Tibial artery (tissue), 4 donors: ENCODE measurements at places on chromosomes 5 and 9.

DNA sequence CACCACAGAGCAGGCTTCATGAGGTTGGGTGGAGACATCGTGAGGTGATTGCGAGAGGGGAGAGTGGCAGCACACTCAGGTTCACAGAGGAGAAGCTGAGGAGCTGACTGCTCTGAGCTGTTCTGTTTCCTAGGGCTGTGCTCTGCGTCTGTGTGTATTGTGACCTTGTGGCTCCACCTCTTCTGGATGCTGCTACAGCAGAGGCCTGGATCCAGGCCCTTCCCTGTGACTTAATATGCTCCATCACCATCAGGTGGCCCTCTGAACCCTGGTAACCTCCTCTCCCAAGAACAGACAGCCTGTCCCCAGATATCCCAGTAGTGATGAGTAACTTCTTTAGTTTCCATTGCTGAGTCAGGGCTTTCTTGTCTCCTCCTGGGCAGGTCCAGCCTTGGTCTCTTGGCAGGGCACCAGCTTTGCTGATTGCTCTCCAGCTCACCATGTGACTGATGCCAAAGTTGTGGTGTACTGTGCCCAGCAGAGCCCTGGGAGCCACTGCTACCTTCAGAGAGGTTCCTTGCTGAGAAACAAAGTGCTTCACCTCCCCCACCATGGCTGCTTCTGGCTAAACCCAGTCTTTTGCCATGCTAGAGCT lies 212.8 kb upstream of the CHD1 start:
- H3K4me3 ChIP-seq: no peak overlapping the region
- no peak for DNase-seq
- no peaks in the 10 kb centered on the region for H3K36me3 ChIP-seq
- no peaks in the 10 kb centered on the region for H3K27me3 ChIP-seq
- H3K4me1 ChIP-seq: no peaks in the 10 kb centered on the region

DNA sequence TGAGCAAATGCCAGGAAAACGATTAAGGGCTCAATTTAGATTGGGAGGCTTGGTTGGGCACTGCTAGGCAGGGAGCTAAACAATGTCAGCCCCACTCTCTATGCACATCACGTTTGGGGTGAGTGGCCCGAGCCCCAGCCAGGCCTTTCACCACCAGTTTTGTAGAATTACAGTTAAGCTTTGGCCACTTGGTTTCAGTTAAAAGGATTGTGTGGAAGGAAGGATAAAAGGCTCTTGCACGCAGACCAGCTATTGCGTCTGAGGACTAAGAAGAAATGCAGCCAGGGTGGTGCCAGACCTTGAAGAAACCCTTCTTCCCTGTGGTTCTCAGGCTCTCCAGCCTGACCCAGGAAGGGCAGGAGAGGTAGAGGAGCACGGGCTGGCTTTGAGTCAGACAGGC lies 125.3 kb upstream of the SLC44A1 start:
- no peak overlapping the region for H3K27ac ChIP-seq
- no peaks in the 10 kb centered on the region for H3K36me3 ChIP-seq
- H3K4me3 ChIP-seq: no peak overlapping the region
- H3K27me3 ChIP-seq: no peaks in the 10 kb centered on the region
- H3K4me1 ChIP-seq: no peaks in the 10 kb centered on the region

- H3K4me3 ChIP-seq: no peak overlapping the region
- H3K27me3 ChIP-seq: no peaks in the 10 kb centered on the region
- no peak for DNase-seq
- H3K36me3 ChIP-seq: no peaks in the 10 kb centered on the region
Measured at GRCh38 chr5:151451626-151452520, 4.5 kb downstream of the SLC36A1 start.

GRCh38 chr5:30596495-30597064 lies 596.9 kb upstream of the CDH6 start:
- no peaks in the 10 kb centered on the region for H3K4me1 ChIP-seq
- no peaks in the 10 kb centered on the region for H3K36me3 ChIP-seq
- H3K4me3 ChIP-seq: no peak overlapping the region
- H3K27ac ChIP-seq: no peak overlapping the region
- H3K27me3 ChIP-seq: no peaks in the 10 kb centered on the region

DNA sequence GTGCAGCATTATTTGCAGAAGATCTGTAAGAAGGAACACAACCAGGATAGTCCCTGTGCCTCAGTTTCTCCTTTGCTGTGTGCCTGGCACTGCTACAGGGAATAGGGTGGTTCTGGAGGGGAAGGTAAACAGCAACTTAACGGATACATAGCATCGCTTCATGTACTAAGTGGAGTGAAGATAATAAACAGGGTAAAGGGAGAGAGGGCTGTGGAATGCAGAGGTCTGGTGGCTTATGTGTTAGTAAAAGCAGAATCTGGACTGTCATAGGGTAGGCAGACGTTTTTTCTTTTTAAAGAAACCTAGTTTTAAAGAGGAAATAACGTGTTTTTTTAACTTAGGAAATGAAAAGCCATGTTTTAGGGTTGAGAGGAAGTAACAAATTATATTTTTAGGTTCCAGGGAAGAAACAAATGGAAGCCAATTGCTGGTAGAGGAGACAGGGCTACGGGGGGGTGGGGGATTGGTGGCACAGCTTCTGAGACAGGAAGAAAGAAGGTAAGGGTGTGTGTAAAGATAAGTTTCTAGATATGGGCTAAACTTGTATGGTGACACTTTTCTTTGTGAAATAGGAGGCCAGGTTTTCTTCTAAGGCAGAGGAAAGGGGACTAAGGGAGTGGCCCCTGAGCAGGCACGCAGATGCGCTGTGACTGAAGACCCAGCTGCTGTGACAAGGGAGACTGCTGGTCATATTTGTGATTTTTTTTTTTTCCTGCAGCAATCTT lies 1.3 kb downstream of the GNG10 start:
- H3K27me3 ChIP-seq: no peaks in the 10 kb centered on the region
- peak overlapping the region; percentile 76 for H3K27ac ChIP-seq
- peaks cover 7% of the 10 kb centered on the region for H3K4me1 ChIP-seq
- no peak for DNase-seq
- H3K36me3 ChIP-seq: peaks cover 10% of the 10 kb centered on the region

GRCh38 chr9:136644593-136645351 lies 17.9 kb upstream of the EGFL7 start:
- no peaks in the 10 kb centered on the region for H3K27me3 ChIP-seq
- no peak overlapping the region for H3K27ac ChIP-seq
- peak; percentile 71 for DNase-seq
- H3K36me3 ChIP-seq: no peaks in the 10 kb centered on the region
- H3K4me3 ChIP-seq: peak overlapping the region; percentile 19
- H3K4me1 ChIP-seq: no peaks in the 10 kb centered on the region

DNA sequence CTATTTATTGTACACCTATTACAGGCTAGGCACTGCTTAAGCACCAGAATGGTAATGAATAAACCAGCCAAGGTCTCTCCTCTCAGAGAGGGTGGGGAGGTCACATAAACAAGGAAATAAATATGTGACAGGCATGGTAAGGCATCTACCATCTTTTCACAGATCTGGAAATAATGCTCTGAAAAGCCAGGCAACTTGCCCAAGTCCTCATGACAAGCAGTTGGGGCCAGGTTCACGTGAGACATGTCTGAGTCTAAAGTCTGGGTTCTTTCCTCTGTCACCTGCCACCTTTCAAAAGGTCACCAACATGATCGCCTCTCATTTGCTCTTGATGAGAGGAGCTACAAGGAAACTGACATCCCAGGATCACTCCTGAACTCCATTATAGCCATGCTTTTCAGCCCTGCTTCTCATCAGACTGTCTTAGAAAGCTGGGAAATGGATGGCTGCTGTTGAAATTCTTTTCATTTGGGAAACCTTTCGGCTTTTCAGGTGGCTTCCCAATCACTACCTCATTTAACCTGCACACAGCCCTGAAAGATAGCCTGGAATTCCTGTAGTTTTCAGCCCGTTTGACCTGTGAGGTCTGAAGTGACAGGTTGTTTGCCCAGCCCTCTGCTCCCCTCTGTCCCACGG lies 123.1 kb downstream of the CRB2 start:
- no peaks in the 10 kb centered on the region for H3K36me3 ChIP-seq
- no peak overlapping the region for H3K4me3 ChIP-seq
- no peak overlapping the region for H3K27ac ChIP-seq

GRCh38 chr5:21432646-21433045 lies 1420.5 kb downstream of the CDH12 start:
- no peak overlapping the region for H3K27ac ChIP-seq
- no peak overlapping the region for H3K4me3 ChIP-seq
- no peaks in the 10 kb centered on the region for H3K4me1 ChIP-seq
- no peak for DNase-seq
- no peaks in the 10 kb centered on the region for H3K27me3 ChIP-seq
- no peaks in the 10 kb centered on the region for H3K36me3 ChIP-seq

GRCh38 chr9:69569738-69570451 lies 102.3 kb downstream of the APBA1 start:
- H3K27me3 ChIP-seq: no peaks in the 10 kb centered on the region
- no peaks in the 10 kb centered on the region for H3K36me3 ChIP-seq
- H3K27ac ChIP-seq: no peak overlapping the region
- no peaks in the 10 kb centered on the region for H3K4me1 ChIP-seq

GRCh38 chr5:115578657-115579056 lies 23.6 kb downstream of the TICAM2 start:
- peaks cover 4% of the 10 kb centered on the region for H3K36me3 ChIP-seq
- H3K4me1 ChIP-seq: no peaks in the 10 kb centered on the region
- no peak for DNase-seq
- no peaks in the 10 kb centered on the region for H3K27me3 ChIP-seq
- no peak overlapping the region for H3K27ac ChIP-seq

DNA sequence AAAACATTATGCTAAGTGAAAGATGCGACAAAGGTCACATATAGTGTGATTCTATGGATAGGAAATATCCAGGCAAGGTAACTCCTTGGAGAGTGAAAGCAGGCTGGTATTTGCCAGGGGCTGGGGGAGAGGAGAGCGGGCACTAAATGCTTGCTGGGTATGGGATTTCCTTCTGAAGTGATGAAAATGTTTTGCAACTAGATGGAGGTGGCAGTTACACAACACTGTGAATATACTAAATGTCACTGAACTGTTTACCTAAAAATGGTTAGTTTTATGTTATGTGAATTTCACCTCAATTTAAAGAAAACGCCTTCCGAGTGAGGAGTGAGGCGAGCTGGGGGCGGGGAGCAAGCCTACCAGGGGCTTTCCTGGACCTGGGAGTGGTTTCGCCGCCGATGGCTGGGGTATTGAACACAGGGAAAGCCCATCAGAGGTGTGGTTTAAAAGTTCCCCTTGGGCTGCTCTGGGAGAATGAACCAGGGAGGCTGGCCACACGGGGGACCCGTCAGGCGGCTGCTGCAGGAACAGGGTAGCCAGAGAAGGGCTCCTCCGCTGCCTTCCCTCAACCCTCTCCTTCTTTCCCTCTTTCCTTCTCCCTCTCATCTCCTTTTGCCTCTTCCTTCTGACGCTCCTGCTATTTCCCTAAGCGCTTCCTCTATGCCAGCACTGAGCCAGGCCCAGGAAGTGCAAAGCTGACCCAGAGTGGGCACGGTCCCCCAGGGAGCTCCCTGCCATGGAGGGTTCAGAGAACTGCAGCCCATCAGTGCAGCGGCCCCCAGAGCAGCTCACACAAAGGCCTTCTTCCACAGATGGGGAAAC lies 4.9 kb downstream of the AKNA start:
- no peak for DNase-seq
- peaks cover 27% of the 10 kb centered on the region for H3K36me3 ChIP-seq
- no peaks in the 10 kb centered on the region for H3K27me3 ChIP-seq
- H3K27ac ChIP-seq: peak overlapping the region; percentile 96
- H3K4me1 ChIP-seq: peaks cover 54% of the 10 kb centered on the region

DNA sequence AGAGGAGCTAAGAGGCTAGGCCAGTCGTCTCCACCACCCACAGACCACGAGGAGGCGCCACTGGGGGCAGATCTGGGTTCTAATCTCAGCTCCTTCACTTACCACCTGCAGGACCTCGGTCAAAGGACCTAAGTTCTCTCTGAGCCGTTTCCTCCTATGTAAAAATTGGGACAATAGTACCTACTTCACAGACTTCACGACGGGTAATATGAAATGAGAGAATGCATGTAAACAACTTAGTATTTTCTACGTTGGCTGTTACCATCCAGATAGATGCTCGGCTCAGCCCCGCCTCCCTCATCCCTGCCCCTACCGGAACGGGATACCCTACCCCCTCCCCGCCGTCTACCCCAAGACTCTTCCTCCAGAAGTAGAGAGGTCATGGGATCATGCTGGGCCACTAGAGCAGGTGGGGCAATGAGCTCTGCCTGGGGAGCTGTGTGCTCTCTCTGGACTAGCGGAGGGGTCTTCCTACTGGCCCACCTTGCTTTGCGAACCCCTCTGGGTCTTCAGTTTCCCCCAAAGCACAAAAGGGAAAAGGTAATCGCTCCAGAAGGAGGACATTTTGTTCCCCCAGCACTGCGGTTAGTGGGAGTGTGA lies 541 bp downstream of the GNPDA1 start:
- H3K4me1 ChIP-seq: no peaks in the 10 kb centered on the region
- H3K27me3 ChIP-seq: no peaks in the 10 kb centered on the region
- peak; percentile 62 for DNase-seq

- H3K27me3 ChIP-seq: no peaks in the 10 kb centered on the region
- DNase-seq: peak; percentile 79
- H3K4me3 ChIP-seq: no peak overlapping the region
- no peaks in the 10 kb centered on the region for H3K36me3 ChIP-seq
- peak overlapping the region; percentile 80 for H3K27ac ChIP-seq
Measured at GRCh38 chr9:107737987-107738743, 248.6 kb upstream of the KLF4 start.
